Activated CD8-positive, alpha-beta memory T cell treated with anti-CD3 and anti-CD28 coated beads for 1 hour (primary cell): ENCODE measurements at places on chromosomes 5 and 9.
A peak's percentile ranks its signal among the peaks of the same experiment; 100 is the strongest.

- DNase-seq, result no peak
Measured at GRCh38 chr9:76588316-76588715, 129.3 kb downstream of the GCNT1 start.

DNA sequence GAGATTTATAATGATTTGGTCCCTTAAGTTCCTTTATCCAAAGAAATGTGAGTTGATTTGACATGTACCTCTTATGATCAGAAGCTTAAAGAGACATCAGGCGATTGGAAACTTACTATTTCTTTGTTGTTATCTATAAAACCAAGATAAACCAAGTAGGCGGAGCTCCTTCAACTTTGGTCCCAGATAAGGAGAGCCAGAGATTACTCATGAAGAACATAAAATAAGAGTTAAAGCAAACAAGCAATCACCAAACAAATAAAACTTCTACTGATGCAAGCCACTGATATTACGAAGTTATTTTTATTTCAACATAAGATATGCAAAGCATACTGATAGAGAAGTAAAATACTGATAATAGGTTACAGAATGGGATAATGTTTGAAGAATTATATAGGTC is 141.5 kb upstream of the CDH18 start:
- DNase-seq, result no peak

- DNase-seq, result no peak
Measured at GRCh38 chr9:94945197-94946144, 219.0 kb downstream of the AOPEP start.

DNA sequence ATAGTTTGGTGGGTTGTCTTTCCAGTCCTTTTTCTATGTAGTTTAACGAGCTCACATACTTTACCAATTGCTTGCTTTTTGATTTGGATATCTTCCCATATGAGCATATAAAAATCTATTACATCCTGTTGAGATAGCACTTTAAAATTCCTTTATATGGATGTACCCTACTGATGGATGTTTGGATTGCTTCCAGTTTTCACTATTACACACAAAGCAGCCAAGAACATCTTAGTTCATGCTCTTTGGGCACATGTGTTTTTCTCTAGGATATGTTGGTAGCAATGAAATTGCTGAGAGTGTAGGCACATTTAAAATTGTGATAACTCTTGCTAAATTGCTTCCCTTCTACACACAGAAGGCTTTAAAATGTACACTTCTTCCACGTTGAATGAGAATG is 56.1 kb upstream of the NTRK2 start:
- no peak for DNase-seq

GRCh38 chr5:172370648-172371545 is 83.4 kb downstream of the SH3PXD2B start:
- DNase-seq, result no peak

DNA sequence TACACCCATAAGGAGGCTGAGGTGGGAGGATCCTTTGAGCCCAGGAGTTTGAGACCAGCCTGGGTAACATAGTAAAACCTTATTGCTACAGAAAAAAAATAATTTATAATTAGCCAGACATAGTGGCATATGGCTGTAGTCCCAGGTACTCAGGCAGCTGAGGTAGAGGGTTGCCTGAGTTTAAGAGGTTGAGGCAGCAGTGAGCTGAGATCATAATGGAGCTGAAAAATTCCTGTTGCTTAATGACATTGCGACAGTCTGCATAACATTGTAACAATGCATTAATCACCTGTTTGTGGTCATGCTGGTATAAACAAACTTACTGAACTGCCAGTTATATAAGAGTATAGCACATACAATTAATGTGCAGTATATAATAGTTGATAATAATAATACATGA is 214.2 kb downstream of the TRIM32 start:
- DNase-seq, result no peak

- no peak for DNase-seq
Measured at GRCh38 chr9:113375057-113376023, 1.4 kb downstream of the HDHD3 start.

- no peak for DNase-seq
Measured at GRCh38 chr5:17794201-17794600, 159.9 kb downstream of the TAF11L14 start.

DNA sequence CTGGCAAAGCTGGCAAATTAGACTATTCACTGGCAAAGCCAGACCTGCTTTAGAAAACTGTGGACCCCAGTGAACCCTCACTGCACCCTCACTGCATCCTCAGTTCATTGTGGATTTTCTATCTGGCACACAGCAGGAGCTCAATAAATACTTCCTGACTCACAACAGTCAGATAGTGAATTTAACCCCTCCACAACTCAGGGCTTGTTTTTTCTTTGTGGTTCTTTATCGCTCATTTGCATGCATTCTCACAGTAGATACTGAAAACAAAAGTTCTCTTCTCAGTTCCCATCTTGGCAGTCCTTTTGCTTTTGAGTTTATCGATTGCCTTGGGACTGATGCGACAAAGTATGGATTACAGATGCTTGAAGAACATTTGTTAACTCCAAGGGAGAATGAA is 99.8 kb downstream of the ACTL7B start:
- DNase-seq, result no peak

- no peak for DNase-seq
Measured at GRCh38 chr9:109593612-109594011, 95.5 kb upstream of the PTPN3 start.

DNA sequence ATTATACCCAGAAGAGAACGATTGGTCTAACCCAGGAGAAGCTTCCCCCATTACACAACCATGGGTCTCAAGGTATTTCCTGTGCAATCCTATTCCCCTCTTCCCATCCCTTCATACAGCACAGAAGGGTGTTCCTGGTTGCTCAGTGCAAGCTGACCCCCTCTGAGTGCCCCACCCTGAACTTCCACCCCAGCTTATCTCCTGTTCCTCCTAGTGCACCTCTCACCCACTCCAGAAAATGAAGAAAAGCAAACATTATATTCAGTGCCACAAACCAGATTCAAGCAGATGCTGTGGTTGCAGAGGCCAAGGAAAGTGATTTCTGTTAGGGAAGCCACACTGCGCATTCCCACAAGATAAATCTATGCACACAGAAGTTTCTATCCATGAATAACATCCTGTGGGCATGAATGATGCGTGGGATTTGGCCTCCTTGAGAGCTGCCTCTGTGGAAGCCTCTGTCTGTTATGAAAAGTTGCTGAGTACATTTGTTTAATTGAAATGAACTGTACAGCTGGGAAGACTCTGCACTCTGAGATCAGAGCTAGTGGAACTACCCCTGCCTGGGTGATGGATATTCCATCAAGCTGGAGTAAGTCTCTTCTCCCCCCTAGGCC is 2.2 kb upstream of the OR2S2 start:
- DNase-seq, result no peak

- no peak for DNase-seq
Measured at GRCh38 chr5:56981548-56982315, 29.8 kb upstream of the MIER3 start.

GRCh38 chr5:73363911-73364730 is 84.5 kb downstream of the FOXD1 start:
- DNase-seq, result no peak

- no peak for DNase-seq
Measured at GRCh38 chr5:156991714-156992113, 28.7 kb upstream of the TIMD4 start.

DNA sequence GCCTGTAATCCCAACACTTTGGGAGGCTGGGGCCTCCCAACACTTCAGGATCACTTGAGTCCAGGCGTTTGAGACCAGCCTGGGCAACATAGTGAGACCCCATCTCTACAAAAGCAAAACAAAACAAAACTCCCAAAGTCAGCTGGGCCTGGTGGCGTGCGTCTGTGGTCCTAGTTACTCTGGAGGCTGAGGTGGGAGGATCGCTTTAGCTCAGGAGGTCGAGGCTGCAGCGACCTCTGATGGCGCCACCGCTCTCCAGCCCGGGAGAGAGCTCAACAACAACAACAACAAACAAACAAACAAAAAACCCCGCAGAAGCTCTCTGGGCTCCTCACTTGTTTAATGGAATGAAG is 528 bp downstream of the ACOT12 start:
- no peak for DNase-seq

DNA sequence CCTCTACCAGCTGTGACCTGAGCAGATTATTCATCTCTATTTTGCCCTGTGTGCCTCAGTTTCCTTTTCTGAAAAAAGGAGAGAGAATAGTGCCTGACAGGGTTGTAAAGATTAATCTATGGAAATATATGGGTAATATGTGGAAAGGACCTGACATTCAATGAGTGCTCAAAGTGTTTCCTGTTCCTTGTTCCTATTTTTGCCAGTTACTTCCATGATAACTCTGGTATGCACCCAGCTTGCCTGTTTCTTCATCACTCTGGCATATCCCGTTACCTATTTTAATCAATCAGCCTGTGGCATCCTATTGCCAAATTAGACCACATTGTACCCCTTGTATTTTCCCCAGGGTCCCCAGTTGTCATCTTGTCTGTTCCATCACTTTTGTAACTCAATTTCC is 3.6 kb upstream of the ARAP3 start:
- DNase-seq, result no peak

DNA sequence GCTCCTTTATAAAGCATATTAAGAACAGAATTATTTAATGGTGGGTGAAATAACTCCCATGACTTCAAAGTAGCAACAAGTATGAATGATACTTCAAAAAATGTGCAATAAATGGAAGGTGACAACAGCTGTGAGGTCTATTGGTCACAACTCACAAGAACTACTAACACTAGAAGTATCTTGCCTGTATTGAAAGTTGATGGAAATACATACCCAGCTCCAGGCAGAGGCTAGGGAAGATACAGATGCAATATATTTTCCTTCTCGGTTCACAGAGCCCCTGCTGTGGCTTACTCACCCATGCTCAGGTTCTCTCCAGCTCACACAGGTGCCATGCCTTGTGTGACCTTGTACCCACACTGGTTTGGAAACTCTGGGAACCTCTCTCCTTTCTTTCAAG is 133.8 kb downstream of the LIFR start:
- DNase-seq, result no peak

DNA sequence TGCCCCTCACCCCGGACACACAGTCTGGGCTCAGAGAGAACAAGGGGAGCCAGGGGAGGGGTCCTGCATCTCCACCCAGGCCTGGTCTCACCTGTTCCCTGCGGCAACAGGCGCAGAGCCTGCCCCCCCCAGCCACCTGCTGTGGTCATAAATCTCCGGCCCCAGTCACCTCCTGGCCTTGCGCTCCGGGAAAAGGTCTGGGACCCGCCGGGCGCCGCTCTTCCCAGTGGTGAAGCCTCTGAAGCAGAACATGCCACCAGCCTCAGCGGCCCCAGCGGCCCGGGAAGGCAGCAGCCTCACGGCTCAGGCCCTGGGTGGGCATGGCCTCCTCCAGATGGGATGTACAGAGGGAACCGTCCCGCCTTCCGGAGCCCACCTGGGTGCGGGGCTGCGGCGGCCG is 20.6 kb downstream of the NOTCH1 start:
- no peak for DNase-seq

- no peak for DNase-seq
Measured at GRCh38 chr5:29790281-29790680, 1403.2 kb upstream of the CDH6 start.

- no peak for DNase-seq
Measured at GRCh38 chr5:78526049-78526525, 122.5 kb downstream of the LHFPL2 start.

GRCh38 chr5:177409043-177409801 is at the start of gene F12:
F12 (minus strand) TSS chr5:177409564; CDS start chr5:177409527, 37 bp downstream.
- DNase-seq, result no peak

DNA sequence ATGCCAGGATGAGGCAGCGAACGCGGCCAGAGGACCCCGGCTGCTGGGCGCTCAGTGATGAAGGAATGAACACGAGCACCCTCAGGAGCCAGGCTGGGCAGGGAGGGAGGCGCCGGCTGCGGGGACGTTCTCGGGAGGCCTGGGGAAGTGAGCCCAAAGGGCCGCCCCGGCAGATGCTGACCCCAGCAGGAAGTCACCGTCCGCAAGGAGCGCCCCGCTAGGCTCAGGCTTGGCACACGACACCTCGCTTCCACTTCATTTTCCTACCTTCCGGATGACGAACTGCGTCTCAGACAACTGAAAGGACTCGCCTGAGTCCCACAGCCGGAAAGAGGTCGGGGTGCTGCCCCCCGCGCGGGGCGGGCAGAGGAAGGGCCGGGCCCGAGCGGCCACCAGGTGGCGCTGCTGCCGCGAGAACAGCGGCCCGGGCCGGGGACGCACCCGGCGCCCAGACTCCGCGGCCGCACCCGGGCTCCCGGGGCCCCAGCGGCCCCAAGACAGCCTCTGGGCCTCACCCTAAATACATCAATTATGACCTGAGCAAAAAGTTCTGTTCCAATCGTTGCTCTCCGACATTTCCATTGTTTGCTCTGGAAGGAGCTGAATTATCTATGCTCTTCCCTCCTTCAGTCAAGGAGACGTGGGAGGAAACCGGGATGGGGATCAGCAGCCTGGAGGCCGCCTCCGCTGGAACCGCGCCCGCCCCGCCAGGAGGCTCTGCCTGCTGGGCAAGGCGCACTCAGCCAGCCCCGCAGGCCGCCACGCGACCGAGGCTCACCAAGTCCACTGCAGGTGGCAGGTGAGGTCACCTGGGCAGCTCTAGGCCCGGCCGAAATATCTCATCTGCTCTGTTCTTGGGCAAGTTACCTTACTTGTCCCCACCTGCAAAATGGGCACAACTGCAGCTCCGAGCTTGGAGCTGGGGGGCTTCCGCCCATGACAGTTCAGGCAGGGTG is 107.0 kb downstream of the ZNF354C start:
- DNase-seq, result peak; percentile 57

DNA sequence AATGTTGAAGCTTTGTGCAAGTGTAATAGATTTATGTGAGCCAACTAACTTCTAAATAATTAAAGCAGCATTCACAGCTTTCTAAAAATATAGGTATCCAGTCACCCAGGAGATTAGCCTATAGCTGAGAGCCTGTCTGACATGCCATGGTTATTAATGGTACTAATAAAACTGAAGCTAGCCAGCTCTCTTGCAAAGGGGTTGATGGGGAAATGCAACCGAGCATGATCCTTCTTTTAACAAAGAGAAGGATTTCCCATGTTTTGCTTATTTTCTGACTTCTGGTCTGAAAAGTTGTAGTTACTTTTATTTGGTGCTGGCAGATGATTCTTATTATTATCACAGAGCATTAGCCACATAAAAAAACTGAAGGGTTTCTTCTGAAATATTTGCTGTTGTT is 488.7 kb upstream of the CYLC2 start:
- DNase-seq, result no peak

GRCh38 chr9:121672986-121673385 is 21.6 kb downstream of the DAB2IP start:
- DNase-seq, result no peak

- no peak for DNase-seq
Measured at GRCh38 chr9:132698989-132699388, 28.7 kb downstream of the GTF3C4 start.

- no peak for DNase-seq
Measured at GRCh38 chr9:136373300-136374182, at the start of gene CARD9. CARD9 (minus strand) TSS chr9:136373669; CDS start chr9:136372078, 1,591 bp downstream.

- no peak for DNase-seq
Measured at GRCh38 chr5:138981131-138981530, 106.0 kb upstream of the LRRTM2 start.

DNA sequence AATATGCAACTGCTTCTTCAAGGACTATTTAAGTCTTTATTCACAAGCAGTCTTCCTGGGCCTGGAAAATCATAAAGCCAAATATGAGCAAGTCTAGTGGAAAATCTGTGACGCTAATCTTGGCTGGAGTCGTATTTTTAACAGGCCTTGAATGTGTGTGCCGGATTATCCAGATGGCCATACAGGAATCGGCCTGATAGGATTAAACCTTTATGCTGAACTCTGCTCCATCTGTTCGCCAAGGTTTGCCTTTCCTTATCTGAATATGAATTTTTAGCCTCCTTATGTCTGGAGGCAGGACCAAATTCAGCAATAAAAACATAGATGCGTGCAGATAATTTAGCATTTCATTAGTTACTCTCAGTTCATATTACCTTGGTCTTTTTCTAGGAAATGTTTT is 294.5 kb downstream of the EBF1 start:
- no peak for DNase-seq

- no peak for DNase-seq
Measured at GRCh38 chr5:14781106-14781505, 90.5 kb downstream of the ANKH start.
